ENCODE measurements at places on chromosomes 16 and 17.
A peak's percentile ranks its signal among the peaks of the same experiment; 100 is the strongest.

DNA sequence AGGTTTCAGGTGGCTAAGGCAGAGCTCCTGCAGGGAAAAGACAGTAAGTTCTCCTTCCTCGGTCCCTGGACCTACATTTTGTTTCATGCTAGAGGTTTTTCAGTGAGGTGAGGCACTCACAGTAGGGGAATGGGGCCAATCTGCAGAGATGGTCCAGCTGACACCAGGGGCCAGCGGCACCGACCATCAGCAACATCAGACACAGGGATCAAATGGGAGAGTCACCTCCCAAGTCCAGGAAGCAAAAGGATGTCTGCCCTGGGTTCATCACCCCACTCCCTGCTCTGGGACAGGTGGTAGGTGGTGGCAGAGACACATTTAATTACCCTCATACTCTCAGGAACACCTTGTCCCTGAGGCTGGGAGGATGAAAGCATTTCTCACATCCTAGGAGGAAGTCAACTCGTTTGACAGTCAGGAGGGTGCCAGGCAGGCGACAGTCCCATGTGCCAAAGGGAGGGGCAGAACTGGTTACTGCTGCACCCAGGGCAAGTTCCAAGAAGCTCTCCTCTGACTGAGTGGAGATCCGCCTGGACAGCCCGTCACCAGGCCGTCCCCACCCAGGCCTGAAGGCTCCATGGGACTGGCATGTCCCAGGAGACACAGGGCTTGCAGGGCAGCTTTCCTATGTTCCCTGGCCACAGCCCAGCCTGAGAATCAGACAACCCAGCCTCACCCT, 19.2 kb downstream of the ATP6V0D1 start:
- no peak for DNase-seq

- no peak for DNase-seq
These were observed 30.8 kb downstream of the NMT1 start for GRCh38 chr17:45091778-45092425.

GRCh38 chr16:85888405-85889331, 10.3 kb upstream of the IRF8 start:
- peak; percentile 41 for DNase-seq

DNA sequence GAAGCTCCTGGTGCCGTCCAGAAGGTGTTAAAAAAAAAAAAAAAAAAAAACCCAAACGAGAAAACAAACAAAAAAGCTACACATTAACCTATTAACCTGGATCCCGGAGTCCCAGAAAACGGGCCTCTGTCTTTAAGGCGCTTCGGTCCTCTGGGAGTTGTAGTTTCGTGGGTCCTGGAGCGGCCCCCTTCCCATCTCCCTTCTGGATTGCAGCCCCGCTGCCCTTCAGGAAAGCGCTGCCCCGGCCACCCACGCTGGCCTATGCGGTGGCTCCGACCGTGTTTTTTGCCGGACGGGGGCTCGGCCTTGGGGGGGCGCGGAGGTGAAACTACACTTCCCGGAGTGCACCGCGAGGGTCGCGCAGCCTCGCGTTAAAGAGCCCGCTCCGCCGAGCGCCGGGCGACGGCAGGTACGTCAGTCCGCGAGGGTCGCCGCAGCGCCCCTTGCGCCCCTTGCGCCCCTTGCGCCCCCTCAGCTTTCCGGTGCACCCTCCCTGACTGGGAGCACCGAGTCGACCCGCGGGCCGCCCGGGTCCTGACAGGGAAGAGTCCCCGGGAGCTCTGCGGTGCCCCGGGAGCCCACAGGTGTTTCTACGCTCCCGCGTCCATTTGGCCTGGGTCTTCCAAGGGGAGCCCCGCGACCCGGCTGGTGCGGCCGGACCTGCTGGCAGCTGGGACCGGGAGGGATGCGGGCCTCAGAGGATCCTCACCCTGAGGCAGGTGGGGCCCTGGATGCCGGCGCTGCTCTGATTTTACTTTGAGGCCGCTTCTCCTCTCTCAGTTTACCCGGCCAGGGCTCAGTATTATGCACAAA, at the start of gene FCSK:
Gene FCSK, plus strand, starts transcription at position 374 of the 813 bp plus-strand sequence. CDS start 8,596 bp downstream, outside the sequence.
- peak; percentile 87 for DNase-seq

DNA sequence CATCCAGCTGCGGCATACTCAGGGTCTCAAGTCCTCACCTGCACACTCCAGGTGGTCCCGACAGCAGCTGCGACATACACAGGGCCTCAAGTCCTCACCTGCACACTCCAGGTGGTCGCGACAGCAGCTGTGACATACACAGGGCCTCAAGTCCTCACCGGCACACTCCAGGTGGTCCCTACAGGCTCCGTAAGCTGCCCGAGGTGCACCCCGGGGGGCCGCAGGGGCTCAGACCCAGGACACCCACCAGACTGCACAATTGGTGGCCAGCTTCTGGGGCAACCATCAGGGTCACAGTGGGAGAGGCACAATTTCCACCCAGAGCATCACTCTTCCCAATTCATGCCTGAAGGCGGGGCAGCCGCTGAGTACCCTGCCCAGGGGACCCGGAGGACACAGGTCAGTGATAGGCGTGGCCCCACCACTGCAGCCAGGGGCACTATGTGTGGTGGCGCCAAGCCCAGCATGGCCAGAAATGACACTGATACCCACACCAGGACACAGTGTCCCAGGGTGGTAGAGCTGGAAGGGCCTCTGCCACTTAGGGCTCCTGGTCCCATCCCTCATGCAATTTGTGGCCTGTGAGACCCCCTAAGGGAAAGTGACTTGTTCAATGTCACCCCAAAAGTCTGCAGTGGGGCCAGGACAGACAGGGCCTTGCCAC, 57.5 kb upstream of the ZNF469 start:
- no peak for DNase-seq

DNA sequence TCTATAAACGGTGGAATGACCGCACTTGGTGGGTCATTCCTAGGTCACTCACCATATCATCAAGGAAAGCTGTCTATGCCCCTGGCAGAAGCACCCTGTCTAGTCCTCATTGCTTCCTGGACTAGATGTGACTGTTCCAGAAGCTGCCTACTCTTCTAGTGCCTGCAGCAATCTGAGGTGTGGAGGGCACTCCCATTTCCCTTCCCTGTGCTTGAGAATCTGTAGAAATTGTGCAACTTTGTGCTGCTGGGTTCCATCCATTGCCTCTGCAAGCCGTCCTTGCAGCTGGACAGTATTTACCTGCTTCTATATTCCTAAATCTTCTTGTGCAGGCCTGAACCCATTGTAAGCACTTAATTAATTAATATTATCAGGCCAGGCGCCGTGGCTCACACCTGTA, 52.1 kb downstream of the CACNG3 start:
- no peak for DNase-seq

DNA sequence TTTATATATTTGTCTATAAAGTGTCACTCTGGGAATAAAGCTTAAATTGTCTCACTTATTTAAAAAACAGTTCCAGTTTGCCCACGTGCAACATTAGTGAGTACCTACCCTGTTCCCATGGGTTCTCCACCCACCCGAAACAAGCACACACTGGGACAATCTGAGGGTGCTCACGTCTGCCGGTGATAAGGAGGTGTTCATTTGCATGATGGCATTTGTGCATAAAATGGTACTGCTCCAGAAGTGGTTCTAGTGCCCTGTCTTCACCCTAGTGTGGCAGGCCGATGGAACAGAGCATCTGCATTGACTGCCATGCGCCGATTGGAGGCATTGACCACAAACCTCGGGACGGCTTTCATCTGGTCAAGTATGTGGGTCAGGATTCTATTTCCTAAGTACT, 35.6 kb upstream of the ENDOV start:
- no peak for DNase-seq

- DNase-seq, result no peak
These were observed 139.3 kb downstream of the CDH11 start for GRCh38 chr16:64982581-64982980.

DNA sequence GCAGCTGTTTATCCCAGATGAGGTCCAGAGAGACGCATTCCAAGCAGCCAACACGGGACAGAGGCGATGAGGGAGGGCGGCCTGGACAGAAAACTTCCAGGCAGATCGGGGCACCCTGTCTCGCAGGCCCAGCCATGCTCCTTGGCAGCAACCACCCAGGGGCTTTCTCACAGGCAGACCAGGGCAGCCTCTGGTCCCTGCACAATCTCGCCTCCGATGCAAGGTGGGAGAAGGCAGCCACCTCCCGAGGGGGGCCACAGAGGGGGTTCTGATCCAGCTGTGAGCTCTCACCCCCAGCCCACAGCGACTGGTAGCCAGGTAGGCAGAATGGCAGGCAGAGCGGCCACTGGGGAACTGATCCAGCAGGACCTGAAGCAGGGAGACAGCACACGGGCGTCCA, 48.7 kb downstream of the LMF1 start:
- no peak for DNase-seq

- DNase-seq, result no peak
These were observed 51.7 kb downstream of the SNX11 start for GRCh38 chr17:48159232-48159631.

DNA sequence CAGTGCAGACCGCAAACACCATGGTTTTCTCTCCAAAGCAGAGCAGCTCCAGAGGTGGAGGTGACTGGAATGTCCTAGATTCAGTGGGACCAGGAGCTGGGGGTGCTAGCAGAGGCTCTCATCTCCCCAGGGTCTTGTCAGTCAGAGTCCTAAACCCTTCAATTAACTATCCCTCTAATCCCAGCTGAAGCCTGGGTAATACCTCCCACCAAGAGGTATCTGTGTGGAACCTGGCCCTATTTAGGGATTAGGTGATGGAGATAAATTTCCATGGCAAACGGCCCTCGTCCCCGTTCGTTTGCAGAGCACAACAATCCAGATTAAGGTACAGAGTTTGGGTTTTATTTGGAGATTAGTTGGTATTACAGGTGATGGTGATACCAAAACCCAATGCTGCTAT, 1.8 kb downstream of the SEBOX start:
- no peak for DNase-seq

DNA sequence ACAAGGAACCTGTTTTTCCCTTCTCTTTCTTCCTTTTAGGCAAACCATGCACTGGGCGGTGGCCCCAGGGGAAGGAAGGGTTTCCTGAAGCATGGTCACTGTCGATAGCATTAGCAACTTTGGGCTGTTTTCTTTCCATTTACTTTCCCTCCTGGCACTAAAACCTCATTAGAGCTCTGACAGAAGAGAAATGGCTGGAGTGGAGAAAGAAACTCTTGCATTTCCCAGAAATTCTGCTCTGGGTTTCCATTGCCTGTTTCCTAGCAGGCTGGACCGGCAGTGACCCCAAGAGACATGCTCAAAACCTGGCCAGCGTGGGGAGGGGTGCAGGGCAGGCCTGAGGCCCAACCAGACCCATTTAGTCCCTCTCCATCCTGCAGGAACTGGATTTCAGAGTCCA, 230.7 kb upstream of the CCL2 start:
- no peak for DNase-seq

- DNase-seq, result no peak
These were observed 7.8 kb downstream of the MFSD6L start for GRCh38 chr17:8791248-8791909.

GRCh38 chr17:47816111-47816735, 5.4 kb downstream of the OSBPL7 start:
- DNase-seq, result no peak

DNA sequence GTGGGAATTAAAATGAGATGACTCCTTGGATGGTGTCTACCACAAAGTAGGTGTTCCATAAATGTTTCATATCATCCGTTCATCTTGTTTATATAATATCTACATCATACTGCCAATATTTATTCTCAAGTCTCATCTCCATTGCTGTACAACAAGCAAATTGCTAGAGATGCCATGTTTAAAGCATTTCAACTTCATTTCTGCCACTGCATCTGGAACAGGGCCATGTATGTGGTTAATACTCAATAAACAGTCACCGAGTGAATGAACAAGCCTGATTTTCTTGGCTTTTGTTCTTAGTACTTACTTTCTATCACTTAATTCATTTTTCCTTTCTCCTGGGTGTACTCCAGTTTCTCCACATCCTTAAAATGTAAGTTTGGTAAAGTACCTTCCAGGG, 107.6 kb downstream of the KCNJ2 start:
- no peak for DNase-seq

DNA sequence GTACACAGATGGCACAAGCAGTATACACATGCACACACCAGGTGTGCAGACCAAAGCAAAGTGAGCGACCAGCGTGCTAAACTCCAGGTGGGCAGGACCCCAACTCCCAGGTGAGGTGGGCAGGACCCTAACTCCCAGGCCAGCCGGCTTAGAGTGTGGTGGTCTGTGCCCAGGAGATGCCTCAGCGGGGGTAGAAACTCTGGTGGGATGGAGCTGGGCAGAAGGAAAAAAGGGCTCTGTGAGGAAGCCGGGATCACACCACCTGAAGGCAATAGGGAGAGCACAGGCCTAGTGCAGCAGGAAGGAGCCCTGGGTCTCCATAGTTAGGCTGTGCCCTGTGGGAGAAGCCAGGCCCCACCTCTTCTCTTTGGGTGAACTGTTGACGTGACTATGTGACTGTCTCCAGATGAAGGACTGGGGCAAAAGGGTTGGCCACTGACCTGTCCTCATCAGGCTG, 1.6 kb upstream of the FOXJ1 start:
- no peak for DNase-seq

- DNase-seq, result no peak
These were observed 6.2 kb upstream of the DUSP14 start for GRCh38 chr17:37483311-37484039.

- DNase-seq, result no peak
These were observed 2.6 kb upstream of the ADORA2B start for GRCh38 chr17:15942207-15942833.

DNA sequence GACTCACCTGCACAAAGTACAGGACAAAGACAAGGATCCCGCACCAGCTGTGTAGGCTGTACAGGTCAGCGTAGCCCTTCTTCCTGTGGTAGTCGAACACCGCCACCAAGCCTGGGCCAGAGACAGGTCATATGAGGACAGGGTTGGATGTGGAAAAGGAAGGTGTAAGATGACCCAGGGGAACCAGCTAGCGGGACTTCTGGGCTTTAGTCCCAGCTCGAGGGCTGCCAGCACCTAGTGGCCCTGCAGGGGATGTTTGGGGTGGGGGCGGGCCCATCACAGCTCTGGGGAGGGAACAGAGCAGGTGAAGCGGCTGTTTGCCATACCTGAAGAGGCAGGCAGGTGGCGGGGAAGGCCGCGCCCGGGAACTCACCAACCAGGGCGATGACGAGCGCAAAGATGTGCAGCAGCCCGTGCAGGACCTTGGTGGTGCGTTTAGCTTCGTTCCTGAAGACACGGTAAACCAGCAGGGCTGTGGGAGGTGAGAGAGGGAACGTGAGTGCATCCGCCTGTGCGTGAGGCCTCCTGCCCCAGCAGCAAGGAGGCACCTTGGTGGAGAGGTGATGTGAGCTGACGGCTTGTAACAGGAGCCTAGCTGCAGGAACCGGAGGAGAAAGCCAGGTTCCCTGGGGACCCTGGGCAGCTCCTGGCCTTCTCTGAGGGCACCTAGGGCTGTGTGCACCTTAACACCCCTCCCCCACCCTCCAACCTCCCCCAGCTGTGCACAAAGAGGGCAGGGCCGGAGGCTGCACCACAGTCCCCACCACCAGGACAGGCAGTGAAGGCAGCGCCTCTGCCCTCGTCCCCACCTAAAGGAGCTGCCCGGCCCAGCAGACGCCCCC, 10.2 kb downstream of the CYB561 start:
- DNase-seq, result no peak

- no peak for DNase-seq
These were observed 23.4 kb downstream of the NUP85 start for GRCh38 chr17:75228847-75229246.

GRCh38 chr16:70576431-70577255, 53.0 kb downstream of the SF3B3 start:
- peak; percentile 47 for DNase-seq

GRCh38 chr16:82187829-82188228, 17.8 kb upstream of the MPHOSPH6 start:
- no peak for DNase-seq

All from left forelimb (tissue), 1 donor.